Articular chondrocyte of knee joint (primary cell): ENCODE measurements at places on chromosomes 1 and 21. TPM values are rescaled to one million over a fixed set of nuclear protein-coding genes. Genes with fewer than 3 reads are reported as not detected.

Gene IL19
- not detected in 2 replicates for total RNA-seq

Gene CENPS
- 18.6 and 20.0 TPM in 2 replicates for total RNA-seq

Gene TNFRSF1B
- 23.6 and 30.3 TPM in 2 replicates for total RNA-seq

Gene GFI1
- under 0.01 TPM in 1 of 2 replicates, not detected in the other for total RNA-seq

Gene NTRK1
- 0.11 TPM in 1 of 2 replicates, not detected in the other for total RNA-seq

Gene OBSCN
- total RNA-seq: 5.0 and 5.9 TPM in 2 replicates

Gene CFHR4
- total RNA-seq: not detected in 2 replicates

Gene PTGER3
- total RNA-seq: under 0.01 and 0.11 TPM in 2 replicates

Gene HSPG2
- 251 and 279 TPM in 2 replicates for total RNA-seq

Gene HRNR
- total RNA-seq: not detected in 2 replicates

Gene MSTO1
- 20.5 and 25.2 TPM in 2 replicates for total RNA-seq

Gene SYTL1
- total RNA-seq: 0.13 and 0.22 TPM in 2 replicates

Gene WNT2B
- total RNA-seq: 1.2 and 1.3 TPM in 2 replicates

Gene CFHR3
- total RNA-seq: 0.11 TPM in 1 of 2 replicates, not detected in the other

Gene VWA5B1
- total RNA-seq: not detected in 2 replicates
